ENCODE measurements at places on chromosomes 5 and 9.

GRCh38 chr9:114720086-114720676 is 38.2 kb upstream of the TEX48 start:
- no peak for DNase-seq

- DNase-seq, result no peak
Observed at GRCh38 chr9:128420060-128420650, 502 bp upstream of the CERCAM start.

DNA sequence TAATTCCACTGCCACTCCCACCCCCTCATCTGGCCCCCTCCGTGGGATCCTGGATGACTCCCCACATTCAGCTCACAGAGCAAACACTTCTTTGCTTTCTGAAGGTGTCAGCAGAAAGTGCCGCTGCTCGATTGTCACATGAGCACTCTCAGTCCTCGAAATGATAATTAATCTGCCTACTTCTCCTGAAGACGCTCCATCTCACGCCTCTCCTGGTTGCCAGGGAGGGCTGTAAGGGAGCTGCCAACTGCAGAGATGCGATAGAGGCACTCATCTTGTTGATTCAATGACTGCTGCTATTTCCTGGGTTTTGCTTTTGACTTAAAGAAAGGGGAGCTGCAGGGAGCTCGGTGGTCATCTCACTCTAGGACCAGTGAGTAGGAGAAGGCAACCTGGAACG is 206.5 kb downstream of the DAB2IP start:
- DNase-seq, result no peak

DNA sequence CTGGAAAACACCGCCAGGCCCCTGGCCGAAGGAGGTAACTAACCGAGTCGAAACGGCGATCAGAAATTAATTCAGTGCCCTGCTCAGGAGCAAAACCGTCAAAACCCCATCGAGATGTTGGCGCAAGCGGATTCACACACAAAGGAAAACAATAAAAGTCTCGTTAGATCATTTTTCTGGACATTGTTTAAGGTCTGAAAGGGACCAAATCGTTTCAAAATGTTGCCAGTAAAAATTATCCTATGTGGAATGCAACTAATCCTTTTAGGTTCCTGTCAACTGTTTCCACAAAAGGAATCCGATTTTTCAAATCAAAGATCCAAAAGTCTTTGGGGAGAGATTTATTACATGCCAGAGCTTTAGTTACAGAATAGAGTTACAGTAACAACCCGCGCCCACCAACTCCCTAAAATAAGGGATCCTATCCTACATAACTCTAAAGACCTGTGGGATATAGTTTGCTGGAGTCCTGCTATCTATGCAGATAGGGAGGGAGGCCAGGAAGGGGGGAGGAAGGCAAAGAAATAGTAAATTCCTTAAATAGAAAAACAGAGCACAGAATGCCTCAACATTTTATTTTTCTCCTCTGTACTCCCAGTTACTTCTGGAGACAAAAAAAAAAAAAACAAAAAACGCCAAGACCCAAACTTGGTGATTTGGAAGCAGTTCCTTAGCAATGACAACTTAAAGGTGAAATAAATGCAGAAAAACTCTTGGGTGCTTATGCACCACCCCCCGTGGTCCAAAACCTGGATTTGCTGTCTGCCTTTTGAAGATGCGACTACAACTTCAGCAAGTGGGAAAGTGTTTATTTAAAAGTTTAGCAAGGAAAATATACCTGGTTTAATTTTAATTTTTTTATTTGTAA is 10.6 kb downstream of the FOXD1 start:
- DNase-seq, result no peak

- no peak for DNase-seq
Observed at GRCh38 chr5:7426284-7426683, 30.3 kb downstream of the ADCY2 start.

DNA sequence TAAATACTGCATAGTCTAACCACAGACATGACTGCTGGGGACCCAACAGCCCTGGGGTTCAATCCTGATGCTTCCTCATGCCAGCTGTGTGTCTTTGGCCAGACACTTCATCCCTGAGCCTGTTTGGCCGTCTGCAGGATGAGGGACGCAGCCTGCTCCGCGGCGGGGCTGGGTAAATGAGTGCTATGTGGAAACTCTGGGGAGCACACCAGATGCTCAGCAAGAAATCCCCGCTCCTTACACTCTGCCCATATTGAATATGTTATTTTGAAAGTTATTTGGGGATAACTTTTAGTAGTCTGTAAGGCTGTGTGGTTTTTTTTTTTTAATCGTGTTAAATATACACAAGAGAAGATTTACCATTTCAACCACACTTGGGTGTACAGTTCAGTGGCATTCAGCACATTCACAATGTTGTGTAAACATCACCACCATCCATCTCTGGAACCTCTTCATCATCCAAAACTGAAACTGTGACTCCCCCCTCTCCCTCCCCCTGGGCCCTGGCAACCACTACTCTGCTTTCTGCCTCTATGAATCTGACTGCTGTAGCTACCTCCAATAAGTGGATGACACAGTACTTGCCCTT is 42.7 kb downstream of the SH3PXD2B start:
- no peak for DNase-seq

- DNase-seq, result peak; percentile 68
Observed at GRCh38 chr9:71762900-71763653, 5.2 kb downstream of the CEMIP2 start.

- DNase-seq, result no peak
Observed at GRCh38 chr9:134057307-134057657, 10.5 kb downstream of the BRD3 start.

GRCh38 chr9:109870365-109870764 is 90.4 kb downstream of the PALM2AKAP2 start:
- no peak for DNase-seq

DNA sequence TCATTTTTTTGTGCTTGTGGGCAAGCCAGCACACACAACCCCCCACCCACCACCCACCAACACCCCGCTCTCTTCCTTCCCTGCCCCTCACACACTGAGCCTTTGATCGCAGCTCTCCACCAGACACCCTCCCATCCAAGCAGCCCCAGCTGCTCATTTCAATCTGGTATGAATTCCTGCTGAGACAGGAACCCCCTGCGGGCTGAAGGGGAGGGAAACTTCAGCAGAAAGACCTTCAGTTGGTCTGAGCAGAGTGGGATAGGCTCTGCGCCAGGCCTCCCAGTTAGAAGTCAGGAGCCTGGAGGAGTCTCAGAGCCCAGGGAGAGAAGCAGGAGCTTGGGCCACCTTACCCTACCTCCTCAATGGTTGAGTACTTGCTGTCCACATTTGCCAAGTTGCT is 7.2 kb downstream of the PCDHGC5 start:
- DNase-seq, result no peak

DNA sequence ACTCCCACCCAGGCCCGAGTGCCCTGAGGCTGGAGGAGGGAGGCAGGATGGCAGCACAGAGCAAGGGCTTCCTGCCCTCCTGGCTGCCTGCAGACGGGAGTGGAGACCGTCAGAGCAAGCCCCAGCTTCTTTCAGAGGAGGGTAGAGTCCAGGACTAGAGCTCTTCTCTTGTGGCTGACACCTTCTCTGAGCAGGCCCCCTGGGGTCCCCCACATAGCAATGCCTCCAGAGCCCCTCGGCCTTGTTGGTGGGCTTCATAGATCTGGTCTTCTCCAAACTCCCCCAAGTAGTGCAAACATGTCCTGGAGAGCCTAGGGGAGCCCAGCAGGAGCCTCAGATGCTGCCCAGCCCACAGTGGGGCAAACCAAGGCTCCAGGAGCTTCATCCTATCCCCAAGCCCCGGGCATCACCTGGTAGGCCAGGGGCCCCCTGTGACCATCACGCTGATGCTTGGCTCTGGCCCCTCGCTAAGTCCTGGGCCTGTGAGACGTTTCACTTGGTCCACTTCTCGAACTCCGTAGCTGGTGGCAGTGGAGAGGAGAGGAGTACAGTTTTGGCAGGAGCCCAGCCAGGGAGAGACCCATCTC is 2.0 kb downstream of the MZB1 start:
- DNase-seq, result no peak

DNA sequence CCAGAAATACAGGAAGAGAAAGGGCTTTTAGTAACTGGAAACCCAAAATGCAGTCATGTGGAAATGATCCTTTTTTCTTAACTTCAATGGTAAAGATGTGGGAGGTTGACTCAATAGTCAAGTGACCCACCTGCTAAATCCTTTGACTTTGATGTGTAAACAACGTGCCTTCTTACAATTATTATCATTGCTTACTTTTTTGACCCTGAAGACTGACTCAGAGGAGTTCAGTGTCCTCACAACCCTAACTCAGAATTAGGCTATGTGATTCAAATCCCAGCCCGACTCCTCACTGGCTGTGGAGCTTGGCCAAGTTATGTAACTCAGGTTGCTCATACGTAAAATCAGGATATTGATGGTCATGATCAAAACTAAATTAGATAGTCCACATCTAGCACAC is 27.9 kb downstream of the ANXA1 start:
- no peak for DNase-seq

GRCh38 chr9:78601957-78602565 is 305.1 kb downstream of the PSAT1 start:
- no peak for DNase-seq

DNA sequence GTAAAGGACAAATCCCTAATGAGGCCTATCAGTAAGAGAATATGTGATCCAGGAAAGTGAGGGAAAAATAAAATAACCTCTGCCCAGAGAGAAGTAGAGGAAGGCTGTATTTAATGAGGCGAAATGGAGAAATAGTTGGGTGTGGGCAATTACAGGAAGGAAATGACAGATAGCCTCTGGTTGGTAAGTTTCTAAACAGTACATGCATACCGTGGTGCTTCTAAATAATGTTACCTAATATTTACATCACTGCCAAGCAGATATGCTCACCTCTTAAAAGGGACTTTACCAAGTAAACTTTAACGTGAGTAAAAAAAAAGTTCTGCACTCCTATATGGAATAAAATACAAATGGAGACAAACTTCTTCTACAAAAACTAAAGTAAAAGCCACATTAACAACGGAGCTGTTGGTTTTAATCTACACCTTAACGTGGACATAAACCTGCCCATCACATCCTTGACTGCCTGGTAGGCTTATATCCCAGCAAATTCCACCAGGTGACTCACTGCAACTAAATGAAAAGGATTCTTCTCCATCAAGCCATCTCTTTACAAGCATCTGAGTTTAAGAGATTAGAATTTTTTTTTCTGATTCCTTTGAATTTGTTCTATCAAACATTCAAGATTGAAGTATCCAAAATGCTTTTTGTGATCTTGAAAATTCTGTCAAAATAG is 12.4 kb downstream of the NFIL3 start:
- no peak for DNase-seq

DNA sequence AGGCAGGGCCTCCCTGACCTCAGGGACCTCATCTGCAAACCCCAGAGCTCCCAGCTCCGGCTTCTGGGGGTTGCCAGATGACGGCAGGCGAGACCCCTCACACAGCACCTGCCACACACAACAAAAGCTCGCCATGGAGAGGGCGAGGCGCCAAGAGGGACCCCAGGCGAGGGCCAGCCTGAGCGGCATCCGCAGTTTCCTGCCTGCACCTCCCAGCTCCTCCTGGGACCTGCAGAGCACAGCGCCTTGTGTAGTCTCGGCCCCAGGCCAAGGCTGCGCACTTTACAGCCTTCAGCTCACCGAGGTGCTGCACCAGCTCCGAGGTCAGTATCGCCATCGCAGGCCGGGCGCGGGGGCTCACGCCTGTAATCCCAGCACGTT is 82.4 kb upstream of the ADAMTS2 start:
- DNase-seq, result no peak

DNA sequence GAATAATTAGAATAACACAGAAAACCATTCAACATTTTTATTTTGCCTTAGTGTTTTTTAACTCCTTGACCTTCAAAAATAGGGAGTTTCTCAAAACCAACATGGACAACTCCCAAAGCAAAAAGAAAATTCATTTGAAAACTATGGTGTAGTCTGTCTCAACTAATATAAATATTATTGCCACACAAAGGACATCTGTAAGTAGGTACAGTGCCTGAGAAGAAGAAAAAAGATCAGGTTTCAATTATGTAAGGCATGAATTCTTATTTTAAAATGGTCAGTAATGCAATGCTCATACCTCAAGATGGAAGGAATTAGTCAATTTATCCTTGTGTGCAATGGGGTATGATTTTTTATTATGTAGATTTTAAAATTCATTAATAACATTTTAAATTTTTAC is 109.6 kb upstream of the CNTLN start:
- DNase-seq, result no peak

DNA sequence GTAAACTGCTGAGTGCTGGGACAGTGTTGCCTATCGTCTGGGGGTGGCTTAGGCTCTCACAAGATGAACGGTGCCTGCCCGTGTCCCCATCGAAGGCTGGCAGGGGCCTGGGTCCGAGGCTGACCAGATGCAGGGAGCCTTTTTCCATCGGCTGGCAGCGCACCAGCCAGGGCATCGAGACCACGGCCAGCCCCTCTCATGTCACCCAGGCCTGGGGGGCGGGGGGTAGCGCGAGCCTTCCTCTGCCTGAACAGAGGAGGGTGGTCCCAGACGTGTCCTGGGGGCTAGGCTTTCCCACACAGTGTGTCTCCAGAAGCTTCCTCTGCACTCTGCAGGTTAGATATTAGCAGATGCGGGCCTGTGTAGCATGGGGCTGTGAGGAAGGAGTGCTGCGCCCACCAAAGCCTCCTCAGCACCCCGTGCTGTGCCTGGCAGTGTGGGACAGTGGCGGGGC is 17.3 kb downstream of the FGD3 start:
- no peak for DNase-seq

DNA sequence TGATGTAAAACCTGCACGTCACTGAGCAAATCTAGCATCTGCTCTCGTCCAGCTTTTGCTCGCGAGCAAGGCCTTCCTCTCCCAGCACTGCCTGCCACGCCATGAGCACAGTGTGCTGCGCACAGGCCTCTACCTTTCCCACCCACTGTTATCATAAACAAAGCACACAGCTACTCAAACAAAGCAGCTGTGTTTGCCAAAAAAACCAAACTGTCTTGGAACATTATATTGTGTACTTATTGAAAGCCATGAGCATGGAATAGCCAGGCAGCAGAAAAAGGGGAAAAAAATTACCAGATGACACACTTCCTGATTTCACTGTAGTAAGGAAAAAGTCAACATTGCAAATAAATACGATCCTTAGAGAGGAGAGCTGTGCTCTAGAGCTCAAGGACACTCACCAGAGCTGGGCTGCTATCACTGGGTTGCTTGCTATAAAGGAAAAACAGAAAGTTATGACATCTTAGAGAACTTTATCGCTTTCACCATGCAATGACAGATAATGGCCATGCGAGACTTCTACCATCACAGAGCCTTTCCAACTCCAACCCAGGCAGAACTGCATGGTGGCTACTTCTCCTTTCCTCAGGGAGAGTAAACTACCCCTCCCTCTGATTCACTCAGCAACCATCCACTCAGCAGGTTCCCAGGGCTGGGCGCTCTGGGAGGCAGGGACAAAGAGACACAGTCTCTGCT is 69.6 kb downstream of the EPB41L4B start:
- no peak for DNase-seq

DNA sequence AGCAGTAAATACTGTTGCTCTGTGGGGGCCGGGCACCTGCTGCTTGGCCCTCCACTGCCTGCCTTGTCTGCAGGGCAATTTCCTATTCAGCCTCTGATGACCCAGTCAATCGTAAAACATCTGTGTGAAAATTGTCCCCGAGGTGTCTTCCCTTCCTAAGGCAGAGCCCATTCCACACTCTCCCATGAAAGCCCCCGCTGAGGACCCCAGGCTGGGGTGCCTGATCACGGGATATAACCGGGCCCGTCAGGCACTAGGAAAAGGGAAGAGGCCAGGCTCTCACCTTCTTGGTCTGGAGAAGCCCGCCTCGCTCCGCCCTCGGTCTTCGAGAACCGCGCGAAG is 27.2 kb upstream of the SCGB3A1 start:
- no peak for DNase-seq

GRCh38 chr9:10339152-10339551 is 273.6 kb downstream of the PTPRD start:
- no peak for DNase-seq

All from AG09309 (cell line).